ENCODE measurements at places on chromosomes 4 and X.

DNA sequence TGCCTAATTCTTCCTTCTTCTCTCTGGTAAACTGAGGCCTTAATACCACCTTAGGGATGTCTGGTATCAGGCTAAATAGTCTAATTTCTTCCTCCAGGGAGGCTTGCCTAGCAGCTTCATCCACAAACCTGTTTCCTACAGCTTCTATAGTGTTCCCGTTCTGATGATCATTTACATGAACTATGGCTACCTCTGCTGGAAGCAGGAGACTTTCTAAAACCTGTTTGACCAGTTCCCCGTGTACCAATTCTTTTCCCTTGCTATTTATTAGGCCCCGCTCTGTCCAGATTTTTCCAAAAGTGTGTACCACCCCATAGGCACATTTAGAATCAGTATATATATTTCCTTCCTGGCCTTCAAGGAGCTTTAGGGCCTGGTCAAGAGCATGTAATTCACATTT is 5.8 kb upstream of the USP38 start:
- DNase-seq: no peak

DNA sequence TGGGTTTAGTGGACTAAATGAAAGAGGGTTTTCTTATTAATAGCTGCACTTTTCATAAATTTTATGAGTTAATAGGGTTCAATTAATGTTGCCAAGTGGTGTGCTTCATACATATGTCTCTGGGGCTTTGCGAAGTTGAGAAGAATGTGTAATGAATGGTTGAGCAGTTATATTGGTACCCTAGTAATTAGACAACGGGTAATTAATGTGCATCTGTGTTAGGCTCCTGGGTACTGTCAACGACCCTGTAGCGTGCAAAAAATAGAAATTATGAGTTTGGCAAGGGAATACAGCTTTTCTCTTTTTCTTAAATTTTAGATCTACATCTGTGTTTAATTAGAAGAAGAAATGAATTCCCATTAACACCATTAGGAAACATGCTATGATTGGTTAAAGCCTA is 1027.7 kb downstream of the ARAP2 start:
- no peak for DNase-seq

DNA sequence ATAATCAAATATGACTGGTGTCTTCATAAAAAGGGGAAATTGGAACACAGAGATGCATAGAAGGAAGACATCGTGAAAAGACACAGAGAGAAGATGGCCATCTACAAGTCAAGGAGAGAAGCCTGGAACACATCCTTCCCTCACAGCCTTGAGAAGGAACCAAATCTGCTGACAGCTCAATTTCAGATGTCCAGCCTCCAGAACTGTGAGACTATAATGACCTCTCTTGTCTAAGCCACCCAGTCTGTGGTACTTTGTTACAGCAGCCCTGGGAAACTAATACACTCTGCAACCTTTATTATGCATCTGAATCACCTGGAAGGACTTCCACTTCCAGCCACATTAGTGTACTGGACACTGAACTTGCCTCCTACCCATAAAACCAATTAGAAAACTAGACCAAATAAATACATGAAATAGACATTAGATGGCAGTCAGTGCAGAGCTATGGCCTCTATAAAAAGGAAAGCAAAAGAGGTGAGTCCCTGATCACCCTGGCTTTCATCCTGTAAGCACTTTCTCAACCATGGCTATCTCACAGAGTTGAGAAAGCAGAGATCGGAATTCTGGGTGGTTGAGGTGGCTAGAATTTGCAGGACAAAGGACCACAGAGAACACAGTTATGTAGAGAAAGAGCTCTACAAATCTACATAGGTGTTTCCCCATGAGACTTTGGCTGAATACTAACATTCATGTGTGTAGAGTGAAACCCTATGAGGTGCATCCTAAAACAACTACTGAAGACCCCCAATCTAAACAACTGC is 25.7 kb downstream of the GAB3 start:
- no peak for DNase-seq

DNA sequence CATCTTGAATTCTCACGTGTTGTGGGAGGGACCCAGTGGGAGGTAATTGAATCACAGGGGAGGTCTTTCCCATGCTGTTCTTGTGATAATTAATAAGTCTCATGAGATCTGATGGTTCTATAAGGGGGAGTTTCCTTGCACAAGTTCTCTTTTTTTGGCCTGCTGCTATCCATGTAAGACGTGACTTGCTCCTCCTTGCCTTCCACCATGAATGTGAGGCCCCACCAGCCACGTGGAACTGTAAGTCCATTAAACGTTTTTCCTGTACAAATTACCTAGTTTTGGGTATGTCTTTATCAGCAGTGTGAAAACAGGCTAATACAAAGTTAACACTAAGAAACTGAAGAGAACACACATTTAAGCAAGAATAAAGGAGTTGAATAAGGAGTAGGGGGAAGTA is 16.0 kb downstream of the TBCK start:
- DNase-seq: no peak

DNA sequence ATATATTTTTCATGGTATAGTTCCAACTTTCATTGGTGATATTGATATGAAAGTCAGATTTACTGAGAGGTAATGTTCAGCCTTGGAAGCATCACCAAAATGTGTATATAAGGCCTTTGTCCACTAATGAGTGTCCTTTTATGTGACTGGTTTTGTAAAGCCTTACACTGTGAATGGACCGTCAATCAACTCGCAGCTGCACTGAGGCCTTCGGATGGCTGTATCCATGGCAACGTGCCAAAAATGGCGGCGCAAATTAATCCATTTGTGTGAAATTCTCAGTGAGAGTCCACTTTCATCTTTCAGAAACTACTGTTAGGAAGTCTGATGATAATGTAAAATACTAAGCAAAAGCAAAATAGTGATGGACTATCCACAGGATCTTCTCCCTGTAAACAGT is 131.7 kb downstream of the SPCS3 start:
- DNase-seq: no peak

DNA sequence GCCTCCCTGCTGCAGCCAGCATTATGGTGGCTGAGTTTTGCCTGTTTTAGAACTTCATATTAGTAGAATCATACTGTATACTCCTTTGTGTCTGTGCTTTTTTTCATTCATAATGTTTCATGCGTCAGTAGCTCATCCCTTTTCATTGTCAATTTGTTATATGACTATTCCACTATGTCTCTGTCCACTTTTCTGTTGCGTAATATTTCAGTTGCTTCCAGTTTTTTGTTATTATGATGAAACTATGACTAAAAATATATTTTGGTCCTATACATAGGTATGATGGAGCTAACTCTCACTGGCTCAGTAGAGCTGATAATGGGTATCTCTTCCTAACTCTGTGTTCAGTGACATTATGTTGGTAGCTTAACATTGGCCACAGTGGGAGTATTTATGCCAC is 48.3 kb downstream of the DMP1 start:
- no peak for DNase-seq

DNA sequence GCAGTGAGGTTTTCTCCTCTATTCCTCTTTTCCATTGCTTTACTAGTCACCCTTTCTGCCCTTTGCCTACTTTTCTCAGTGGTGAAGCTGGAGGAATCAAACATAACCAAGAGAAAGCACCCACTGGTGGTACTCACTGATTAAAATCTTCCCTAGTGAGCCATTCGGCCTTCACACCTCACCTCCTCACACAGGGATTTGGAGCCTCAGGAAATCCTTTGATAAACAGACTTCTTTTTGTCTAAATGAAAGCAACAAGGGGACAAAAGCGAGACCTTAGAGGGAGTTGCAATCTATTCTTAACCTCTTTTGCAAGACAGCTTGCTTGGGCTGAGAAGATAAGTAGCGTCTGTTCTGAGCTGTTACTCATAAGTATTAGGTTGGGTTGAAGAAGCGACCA is 572.6 kb downstream of the ZNF674 start:
- DNase-seq: no peak

GRCh38 chr4:133866328-133866699 is 335.3 kb downstream of the PABPC4L start:
- DNase-seq: no peak

- no peak for DNase-seq
Measured at GRCh38 chrX:11431786-11432185, 138.6 kb downstream of the AMELX start.

- DNase-seq: no peak
Measured at GRCh38 chr4:53195815-53196661, 169.8 kb downstream of the SCFD2 start.

GRCh38 chrX:11351375-11352295 is 58.4 kb downstream of the AMELX start:
- DNase-seq: no peak

GRCh38 chr4:123167931-123168330 is 228.7 kb upstream of the SPRY1 start:
- no peak for DNase-seq

DNA sequence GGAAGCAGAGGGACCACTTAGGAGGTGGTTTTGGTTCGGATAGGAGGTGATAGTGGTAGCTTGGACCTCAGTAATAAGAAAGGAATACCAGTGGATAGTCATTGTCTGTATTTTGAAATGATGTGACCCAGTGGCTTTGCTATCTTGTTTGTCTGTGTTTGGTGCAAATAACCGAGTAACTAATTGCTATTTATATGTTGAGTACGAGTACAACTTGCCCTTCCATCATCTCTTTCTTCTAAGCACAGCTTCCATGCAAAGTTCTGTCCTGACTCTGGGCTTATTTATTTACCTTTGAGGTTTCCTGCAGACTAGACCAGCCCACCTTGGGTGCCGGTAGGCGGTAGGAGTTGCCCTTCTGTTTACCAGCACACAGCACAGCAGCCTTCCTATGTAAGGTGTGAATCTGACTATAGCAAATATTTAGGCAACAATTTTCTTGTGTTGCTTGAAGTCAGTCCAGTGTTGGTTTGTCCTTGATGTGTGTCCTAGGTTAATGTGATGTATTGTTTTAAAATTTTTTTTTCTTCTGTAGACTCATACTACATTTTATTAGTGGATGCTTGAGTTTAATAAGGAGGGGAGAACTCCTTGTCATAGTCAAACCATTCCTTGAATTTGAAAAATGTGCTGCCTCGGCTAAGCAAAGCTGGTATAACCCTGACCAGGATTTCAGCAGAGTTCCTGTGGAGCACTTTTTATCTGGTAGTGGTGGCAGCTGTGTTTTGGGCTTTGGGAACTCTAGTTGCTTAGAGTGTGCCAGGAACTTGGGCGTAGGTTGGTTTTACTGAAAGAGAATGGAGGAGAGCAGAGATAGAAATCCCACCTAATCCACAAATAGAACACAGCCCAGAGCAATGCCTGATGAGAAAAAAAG is 21.9 kb downstream of the PTTG2 start:
- no peak for DNase-seq

DNA sequence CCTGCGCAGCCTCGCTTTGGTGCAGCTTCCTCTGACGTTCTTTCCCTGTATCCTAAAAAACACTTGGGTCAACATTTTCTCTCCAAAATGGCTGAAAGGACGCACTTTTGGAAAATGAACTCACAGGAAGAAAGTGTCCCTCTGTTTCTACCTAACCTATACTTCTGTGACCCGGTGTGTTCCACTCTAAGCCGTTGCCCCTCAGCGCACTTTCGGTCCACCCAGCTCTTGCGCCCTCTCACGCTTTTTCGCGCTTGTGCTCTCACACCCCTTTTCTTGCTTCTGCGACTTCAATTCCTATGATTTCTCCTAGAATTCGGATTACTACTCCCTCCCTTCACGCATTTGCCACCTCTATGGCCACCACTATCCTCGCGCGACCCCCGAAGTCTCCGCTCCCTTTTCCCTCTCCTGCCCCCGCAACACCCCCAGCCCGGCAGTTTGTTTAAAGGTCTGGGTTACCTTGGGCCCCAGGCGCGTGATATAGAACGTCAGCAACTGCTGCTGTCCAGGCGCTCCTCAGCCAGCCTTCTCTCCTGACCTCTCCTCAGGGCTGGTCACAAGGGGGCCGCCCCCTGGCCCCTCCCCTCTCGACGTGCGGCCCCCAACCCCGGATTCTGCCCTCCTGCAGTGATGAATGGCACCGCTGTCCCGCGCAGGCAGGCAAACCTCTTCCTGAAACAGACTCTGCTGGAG is at the start of gene USP51:
USP51 (minus strand) TSS at position 535 of the 696 bp plus-strand sequence. CDS start 909 bp downstream, outside the sequence.
- no peak for DNase-seq
